ENCODE measurements at places on chromosomes 3 and 15.

DNA sequence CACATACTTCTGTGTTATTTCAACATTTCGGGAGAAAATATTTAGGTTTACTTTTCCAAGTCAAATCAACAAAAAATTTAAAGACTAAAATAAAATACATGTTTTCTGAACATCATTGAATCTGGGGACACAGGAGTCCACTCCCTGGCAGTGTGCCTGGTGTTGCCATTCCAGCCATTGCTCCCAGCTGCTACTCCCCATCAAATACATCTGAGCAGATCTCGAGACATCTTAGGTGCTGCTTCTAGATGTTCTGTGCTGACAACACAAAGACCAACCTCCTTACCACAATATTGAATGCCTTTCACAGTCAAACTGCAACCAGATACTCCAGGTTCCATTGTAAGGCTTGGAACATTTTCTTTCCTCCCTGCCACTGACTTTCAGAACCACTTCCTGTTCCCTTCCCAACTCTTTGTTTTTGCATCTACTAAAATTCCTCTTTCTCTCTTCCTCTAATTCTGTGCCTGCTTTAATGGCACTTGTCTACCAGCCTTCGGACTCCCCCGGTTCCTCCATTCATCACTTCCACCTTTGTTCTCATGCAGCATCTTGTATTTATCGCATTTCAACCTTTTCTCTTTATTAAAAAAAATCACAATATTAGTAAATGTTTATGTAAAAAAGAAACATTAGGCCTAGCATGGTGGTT, 81.1 kb upstream of the SLC4A7 start:
- no peak for DNase-seq

GRCh38 chr15:46270481-46271147, 635.8 kb downstream of the SQOR start:
- DNase-seq = no peak

GRCh38 chr15:76994971-76995945, at the start of gene PSTPIP1:
PSTPIP1 (plus strand) TSS chr15:76995126; CDS start chr15:76995574, 448 bp downstream.
- DNase-seq = no peak

- DNase-seq = no peak
Observed at GRCh38 chr3:153484842-153485241, 322.8 kb downstream of the RAP2B start.

GRCh38 chr3:36681867-36682266, 82.5 kb downstream of the DCLK3 start:
- no peak for DNase-seq

GRCh38 chr15:100986158-100986896, 67.2 kb downstream of the LRRK1 start:
- no peak for DNase-seq

- no peak for DNase-seq
Observed at GRCh38 chr3:127536830-127537812, 53.4 kb downstream of the TPRA1 start.

DNA sequence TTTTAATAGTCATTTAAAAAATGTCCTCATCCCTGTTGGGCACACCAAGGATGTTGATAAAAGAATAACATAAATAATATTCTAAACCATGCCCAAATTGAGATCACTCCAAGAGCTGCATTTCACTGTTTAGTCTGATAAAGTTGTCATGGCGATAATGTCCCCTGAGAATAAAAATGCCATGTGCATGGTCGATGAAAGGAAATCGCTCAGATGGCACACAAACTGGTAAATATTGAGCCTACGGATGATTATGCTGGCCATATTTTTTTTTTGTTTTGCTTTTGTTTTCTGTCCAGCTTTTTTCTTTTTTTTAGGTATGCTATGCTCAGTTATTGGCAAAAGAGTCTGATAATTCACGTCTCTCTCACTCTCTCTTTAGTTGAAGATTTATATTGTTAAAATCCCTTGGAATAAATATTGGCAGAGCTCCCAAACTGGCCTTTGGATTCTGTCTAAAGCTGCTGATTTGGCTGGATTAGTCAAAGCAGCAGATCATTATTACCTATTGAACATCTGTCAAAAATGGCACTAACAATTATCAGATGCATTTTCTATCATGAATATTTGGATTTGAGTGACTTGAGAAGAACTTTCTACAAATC, 643.8 kb downstream of the SQOR start:
- no peak for DNase-seq

DNA sequence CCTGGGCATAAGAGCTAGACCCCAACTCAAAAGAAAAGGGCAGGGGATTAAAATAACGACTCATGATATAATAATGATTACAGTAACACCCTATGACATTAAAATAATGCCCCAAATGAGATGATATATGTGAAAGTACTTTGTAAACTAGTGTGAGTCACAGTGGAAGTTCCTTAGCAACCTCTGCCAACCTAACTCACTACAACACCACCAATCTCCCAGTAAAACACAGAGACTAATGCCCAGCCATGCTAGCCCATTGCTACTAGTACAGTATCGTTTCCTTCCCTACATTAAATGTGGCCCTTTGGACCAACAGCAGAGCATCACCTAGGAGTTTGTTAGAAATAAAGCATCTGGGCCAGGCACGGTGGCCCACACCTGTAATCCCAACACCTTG, 11.2 kb upstream of the ADAMTS7 start:
- DNase-seq = no peak

DNA sequence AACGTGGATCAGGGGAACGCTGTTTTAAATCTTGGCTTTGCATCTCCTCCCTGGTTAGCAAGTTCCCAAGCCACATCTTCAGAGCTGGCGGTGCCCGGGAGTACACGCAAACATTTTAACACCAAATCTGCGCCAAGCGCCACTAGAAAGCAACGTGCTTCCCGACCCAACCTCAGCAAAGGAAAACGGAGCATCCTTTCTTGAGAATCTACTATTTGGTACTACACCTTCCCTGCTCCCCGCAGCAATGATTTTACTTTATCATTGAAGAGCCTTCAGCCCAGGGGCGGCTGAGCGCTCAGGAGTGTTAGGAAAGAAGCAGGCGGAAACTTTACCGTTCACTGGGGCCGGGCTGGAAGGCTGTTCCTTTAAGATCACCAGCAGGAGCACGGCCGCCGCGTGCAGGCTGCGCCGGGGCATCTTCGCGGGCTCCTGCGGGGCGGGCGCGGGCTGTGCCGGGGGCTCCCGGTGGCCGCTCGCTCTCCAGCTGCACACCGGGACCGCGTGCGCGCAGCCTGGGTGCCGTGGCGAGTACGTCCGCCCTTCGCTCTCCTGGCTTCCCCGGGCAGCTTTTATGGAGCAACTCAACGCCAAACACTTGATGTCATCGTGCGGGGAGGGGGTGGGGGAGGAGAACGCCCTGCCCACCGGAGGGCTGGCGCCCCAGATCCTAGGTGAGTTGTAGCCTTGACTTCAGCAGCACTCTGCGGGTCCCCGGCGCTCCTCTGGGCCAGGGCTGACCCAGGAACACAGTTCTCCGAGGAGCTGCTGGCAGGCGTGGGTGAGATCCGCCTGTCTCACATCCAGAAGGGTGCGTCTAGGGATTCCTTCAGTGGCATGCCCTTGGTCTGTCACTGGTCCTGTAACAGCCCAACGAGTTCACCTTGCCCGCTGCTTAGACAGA, at the start of gene CA12:
CA12 (minus strand) TSS at position 546 of the 904 bp plus-strand sequence; CDS start at position 420, 126 bp downstream.
- no peak for DNase-seq

- no peak for DNase-seq
Observed at GRCh38 chr15:48795901-48796300, 15.0 kb downstream of the CEP152 start.

DNA sequence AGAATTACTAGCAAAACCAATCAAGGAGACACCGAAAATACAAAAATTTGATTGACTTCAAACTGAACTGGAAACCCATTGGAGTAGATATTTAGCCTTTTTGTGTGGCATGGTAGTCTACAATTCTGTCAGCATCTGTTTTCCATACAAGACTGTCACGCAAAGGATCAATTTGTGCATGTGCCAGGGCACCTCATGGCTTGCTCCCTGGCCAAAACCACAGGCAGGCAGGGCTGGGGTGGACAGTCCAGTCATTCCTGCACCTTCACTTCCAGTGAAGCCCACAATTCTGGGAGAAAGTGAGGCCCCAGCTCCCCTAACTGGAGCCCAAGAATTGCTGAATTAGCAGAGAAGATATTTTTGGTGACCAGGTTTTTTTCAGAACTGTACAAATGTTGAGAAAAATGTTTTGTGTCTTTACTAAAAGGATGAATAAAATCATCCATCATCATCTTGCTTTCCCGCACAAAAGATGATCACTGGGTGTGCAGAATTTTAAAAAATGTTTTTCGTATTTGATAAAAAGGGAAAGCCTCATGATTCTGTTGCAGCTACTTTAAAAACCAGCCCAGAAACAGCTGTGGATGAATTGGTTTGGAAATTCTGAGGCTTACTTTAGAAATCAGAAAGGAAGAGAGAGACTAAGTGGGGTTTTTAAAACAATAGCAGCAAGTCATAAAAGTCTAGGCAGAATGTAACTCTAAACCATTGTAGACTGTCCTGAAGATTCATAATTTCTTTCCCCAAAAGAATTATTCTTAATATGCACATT, 86.4 kb downstream of the PCCB start:
- no peak for DNase-seq

DNA sequence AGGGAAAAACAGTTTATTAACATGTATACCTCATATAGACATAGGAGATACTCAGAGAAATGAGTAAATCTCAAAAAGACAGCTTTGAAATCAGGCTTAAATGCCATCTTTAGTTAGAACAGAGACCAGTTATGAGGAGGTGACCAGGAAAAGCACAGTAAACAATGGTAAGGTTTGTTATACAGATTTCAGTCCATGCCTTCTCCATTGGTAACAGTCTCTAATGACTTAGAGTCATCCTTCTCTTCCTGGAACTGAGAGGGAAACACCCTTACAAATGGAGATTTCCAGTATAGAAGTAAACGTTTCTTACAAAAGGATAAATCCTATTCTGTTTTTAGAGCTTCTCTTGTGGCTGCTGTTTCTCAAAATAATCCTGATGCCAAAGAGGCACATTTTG, 476.3 kb upstream of the NAALADL2 start:
- no peak for DNase-seq

- no peak for DNase-seq
Observed at GRCh38 chr15:100879464-100880138, at the start of gene ALDH1A3. ALDH1A3 (plus strand) TSS chr15:100879831; CDS start chr15:100879908, 77 bp downstream.
